RPMI8226 (cell line): ENCODE measurements at places on chromosomes 2 and 18.

GRCh38 chr2:85710687-85711577 is 16.8 kb downstream of the GNLY start:
- no peak for DNase-seq

- peak; percentile 13 for DNase-seq
These were observed 105.0 kb upstream of the ALK start for GRCh38 chr2:30026091-30027055.

- no peak for DNase-seq
These were observed 393.3 kb upstream of the CYRIA start for GRCh38 chr2:17058772-17059402.

GRCh38 chr2:211864328-211864727 is 674.3 kb downstream of the ERBB4 start:
- no peak for DNase-seq

DNA sequence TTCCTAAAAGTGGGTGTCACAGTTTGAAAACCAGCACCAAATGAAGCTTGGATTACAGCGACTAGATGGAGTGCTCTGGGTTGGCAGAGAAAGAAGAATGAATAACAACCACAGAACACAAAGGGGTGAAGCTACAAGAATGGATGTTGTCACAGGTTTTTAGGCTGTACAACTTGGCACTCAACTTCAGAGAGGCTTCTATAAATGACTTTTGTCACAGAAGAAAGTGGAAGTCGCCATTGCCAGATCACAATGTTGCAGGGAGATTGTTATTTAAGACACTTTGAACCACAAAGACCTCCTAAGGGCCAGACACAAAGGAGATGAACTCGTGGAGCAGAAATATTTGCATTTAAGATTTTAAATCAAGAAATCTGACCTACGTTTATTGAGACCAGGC is 354.2 kb downstream of the CDH7 start:
- DNase-seq: no peak

DNA sequence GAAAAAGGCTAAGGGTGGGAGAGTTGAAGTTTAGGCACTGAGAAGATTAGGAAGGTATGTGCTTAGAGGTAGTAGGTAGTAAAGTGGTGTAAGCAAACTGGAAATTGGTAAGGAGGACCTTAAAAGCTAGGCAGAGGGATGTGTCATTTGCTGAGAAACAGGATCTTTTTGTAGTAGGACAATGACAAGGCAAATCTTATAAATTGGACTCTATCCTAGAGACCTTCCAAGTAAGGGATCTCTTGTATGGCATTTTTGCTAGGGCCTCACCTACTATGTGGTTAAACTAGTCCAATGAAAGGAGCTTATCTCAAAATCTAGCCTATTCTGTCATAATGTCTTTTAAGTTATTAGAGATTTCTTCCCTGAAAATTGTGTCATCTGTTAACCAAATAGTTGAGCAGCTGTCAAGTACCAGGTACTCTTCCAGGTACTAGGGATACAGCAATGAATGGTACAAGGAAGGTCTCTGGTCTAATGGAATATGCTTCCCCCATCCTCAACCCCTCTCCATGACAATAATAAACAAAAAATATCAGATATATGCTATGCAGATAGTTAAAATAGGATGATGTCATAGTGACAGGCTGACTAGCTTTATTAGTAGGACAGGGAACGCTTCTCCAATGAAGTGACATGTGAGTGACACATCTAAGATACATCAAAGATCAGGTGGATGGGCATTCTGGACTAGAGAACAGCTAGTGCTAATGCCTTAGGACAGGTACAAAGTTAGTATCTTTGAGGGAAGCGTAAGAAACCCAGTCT is 17.7 kb downstream of the RIOK3 start:
- no peak for DNase-seq

DNA sequence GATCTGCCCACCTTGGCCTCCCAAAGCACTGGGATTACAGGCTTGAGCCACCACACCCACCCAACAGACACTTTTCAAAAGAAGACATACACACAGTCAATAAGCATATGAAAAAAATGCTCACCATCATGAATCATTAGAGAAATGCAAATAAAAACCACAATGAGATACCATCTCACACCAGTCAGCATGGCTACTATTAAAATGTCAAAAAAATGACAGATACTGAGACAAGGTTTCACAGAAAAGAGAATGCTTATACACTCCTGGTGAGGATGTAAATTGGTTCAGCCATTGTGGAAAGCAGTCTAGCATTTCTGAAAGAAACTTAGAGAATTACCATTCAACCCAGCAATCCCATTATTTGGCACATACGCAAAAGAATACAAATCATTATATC is 1947.2 kb downstream of the SUCLG1 start:
- no peak for DNase-seq

DNA sequence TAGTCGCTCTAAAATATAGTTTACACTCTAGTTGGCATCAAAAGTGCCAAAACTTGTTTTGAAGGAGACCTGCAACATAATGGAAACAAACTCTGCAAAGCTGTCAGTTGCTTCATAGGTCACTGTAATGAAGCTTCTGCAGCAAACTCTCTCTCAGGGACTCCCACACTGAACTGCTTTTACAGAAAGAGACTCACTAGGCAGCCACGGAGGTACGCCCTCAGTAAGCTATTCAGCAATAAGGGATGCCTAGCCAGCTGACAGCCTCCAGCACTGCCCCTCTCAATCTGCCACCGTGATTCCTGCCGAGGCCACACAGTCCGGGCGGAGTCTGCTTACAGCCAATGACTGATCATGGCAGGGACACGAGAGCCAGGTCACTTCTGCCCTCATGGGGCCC is 51.1 kb downstream of the COLEC12 start:
- no peak for DNase-seq

DNA sequence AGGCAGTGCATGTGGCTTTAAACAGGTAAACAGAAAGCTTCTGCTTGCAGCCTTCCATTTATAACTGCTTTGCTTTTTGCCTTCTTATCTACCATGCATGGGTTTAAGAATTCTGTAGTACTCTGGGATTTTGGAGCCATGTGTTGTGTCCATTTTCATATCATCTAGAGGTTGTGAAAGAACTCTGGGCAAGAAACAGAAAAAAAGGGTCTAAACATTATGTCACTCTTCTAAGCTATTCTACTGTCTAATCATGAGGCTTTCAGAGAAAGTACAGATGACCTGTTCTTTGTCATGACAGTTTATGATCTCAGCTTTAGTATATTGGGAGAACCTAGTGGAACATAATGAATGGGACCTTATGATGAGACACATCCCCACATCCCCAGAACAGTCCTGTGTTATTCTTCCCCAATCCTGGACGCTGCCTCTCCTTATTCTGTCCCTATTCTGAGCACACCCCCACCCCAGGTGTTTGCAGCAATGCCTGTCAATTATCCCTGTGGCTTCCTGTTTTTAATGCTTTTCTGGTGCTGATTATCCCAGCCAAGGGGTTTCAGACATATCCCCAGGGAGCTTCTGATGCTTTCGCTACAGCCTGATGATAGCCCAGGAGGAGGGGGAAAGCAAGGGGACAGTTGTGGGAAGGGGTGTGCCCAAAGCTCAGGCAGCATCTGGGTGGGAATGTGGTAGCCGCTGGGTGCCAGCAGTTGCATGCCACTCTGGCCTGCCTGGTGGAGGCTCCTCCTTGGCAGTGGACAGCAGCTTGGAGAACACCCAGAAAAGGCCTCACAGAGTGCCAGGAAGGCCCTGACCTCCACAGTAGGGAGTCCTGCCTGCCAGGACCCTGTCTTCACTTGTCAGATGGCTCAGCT is 169.5 kb upstream of the MAP3K20 start:
- no peak for DNase-seq

- no peak for DNase-seq
These were observed 518.3 kb downstream of the XIRP2 start for GRCh38 chr2:167406558-167406957.

DNA sequence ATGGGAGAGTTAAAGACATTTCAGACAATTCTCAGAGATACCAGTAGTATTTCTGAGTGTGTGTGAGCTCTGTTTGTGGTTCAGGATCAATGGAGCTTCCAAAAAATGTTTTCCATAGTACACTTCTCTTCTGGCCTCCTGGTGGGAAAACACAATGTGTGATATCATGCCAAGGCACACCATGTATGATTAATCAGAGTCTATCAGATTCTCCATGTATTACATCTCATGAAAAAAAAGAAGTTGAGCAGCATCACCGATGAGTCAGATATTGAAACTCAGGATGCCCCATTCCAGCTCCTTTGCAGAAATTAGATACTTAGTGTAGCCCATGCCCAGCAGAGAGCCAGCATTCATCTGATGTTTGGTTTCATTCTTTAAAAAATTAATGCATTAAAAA is 620.3 kb upstream of the POU3F3 start:
- DNase-seq: no peak

GRCh38 chr18:6951336-6952090 is 166.1 kb downstream of the LAMA1 start:
- no peak for DNase-seq

- no peak for DNase-seq
These were observed 178.1 kb downstream of the ACOXL start for GRCh38 chr2:110910423-110910822.

DNA sequence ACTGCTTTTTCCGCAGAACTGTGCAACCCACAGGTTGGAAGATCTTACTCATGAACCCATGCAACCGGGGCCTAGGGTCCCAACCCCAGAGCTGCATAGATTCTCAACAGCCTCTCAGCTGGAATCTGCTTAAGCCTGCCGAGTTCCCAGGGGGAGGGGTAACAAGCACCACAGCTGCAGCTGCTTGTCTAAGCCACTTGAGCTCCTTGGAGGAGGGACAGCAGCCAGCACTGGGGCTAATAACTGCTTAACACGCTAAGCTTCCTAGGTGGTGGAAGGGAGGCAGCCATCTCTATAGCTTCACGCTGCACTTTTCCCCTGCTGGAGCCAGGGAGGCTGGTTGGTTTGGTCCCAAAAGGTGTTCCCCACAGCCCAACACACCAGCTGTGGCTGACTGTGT is 311.6 kb downstream of the DSC3 start:
- no peak for DNase-seq

DNA sequence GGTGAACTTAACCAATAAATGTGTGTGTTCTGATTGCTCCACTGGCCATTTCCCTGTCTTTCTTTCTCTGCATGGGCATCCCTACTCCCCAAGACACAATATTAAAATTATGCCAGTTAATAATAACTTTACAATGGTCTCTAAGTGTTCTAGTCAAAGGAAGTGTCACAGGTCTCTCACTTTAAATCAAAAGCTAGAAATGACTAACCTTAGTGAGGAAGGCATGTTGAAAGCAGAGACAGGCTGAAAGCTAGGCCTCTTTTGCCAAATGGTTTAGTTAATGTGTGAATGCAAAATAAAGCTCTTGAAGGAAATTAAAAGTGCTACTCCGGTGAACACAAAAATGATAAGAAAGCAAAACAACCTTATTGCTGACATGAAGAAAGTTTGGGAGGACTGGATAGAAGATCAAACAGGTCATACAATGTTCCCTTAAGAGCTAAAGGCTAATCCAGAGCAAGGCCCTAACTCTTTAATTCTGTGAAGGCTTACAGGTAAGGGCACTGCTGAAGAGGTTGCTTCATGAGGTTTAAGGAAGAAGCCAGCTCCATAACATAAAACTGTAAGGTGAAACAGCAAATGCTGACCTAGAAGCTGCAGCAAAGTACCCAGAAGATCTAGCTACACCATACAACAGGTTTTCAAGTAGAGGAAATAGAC is 44.0 kb upstream of the ARHGAP15 start:
- DNase-seq: no peak

DNA sequence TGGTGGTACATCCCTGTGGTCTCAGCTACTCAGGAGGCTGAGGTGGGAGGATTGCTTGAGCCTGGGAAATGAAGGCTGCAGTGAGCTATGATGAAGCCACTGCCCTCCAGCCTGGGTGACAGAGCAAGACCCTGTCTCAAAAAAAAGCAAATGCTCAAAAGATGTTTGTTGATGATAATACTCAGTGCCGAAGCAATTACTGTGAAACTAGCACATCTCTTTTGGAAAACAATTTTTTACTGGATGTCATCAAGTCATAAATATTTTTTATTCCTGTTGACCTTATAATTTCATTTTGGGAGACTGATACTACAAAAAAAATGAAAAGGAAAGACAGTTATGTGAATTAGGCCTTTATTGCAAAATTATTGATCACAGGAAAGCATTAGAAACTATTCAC is 34.5 kb upstream of the FHOD3 start:
- DNase-seq: no peak

GRCh38 chr2:165648801-165649200 is 145.2 kb downstream of the GALNT3 start:
- DNase-seq: no peak

- DNase-seq: peak; percentile 59
These were observed 899 bp downstream of the SLC1A4 start for GRCh38 chr2:64989982-64990614.

DNA sequence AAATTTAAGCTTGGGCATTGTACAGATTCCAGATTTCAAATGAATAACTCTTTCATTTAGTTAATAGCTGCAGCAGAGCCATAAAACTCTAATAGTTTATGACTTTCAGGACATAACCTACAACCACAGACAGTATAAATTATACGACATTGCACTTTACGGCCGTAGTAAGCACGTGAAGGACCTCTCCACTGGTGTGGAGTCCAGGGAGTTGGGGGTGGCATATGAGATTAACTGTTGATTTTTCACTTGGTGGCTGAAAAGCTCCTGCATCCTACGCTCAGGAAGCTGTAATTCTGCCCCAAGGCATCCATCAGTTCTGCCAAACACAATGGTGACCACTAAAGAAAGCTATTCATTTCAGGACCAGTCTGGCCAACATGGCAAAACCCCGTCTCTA is 376.2 kb downstream of the SOX11 start:
- no peak for DNase-seq

GRCh38 chr2:58812771-58813344 is 571.7 kb upstream of the FANCL start:
- DNase-seq: no peak

GRCh38 chr2:221674446-221674845 is 102.3 kb upstream of the EPHA4 start:
- no peak for DNase-seq

- DNase-seq: no peak
These were observed 338.7 kb downstream of the CDH2 start for GRCh38 chr18:27838225-27838624.

GRCh38 chr2:83665894-83666293 is 793.2 kb downstream of the SUCLG1 start:
- no peak for DNase-seq
